ENCODE measurements at places on chromosomes 7 and 10. TPM values are rescaled to one million over a fixed set of nuclear protein-coding genes. Genes with fewer than 3 reads are reported as not detected.

GRCh38 chr7:116797612-116798011 is 64.8 kb upstream of the CAPZA2 start:
- no peak for DNase-seq

- no peak for DNase-seq
These were observed 29.3 kb upstream of the ITGB8 start for GRCh38 chr7:20301311-20301939.

DNA sequence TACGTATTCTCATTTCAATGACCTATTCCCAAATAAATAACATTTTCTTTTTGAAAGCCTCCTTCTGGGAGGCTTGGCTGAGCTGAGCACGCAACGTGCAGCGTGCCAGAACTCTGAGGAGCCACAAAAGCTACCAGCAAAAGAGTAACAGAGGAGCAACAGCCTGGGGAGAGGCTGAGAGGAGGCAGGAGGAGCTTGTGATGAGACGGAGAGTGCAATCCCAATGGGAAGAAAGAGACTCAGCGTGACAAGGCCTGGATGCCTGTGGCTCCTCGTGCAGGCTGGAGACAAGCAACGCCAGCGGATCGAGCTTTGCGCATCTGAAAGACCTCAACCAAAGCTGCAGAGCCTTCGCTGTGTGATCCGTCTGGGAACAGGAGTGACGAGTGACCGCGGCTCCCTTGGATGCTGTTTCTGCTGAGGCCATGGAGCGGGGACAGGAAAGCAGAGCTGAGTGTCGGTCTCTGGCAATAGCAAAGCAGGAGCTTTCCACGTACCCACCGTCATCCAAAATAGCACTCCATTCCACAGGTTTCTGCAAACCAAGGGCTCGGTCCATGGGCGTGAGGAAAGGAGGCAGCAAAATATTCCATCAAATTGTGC is 171.7 kb upstream of the PFKP start:
- no peak for DNase-seq

- DNase-seq, result no peak
These were observed 74.7 kb downstream of the CACNB2 start for GRCh38 chr10:18214691-18215563.

- no peak for DNase-seq
These were observed 148.8 kb downstream of the SNX10 start for GRCh38 chr7:26440233-26441001.

GRCh38 chr7:55641273-55641691 is 69.0 kb upstream of the VOPP1 start:
- peak; percentile 49 for DNase-seq

GRCh38 chr7:15174485-15174884 is 271.9 kb upstream of the DGKB start:
- no peak for DNase-seq

DNA sequence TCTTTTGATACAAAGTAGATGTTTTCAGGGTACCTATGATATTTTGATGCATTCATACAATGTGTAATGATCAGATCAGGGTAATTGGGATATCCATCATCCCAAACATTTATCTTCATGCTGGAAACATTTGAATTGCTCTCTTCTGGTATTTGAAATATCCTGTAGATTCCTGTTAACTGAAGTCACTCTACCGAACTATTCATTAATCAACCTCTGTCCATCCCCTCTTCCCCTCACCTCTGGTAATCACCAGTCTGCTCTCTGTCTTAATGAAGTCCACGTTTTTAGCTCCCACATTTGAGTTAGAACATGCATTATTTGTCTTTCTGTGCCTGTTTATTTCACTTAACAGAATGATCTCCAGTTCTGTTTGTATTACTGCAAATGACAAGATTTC is 11.3 kb downstream of the MTG1 start:
- no peak for DNase-seq

DNA sequence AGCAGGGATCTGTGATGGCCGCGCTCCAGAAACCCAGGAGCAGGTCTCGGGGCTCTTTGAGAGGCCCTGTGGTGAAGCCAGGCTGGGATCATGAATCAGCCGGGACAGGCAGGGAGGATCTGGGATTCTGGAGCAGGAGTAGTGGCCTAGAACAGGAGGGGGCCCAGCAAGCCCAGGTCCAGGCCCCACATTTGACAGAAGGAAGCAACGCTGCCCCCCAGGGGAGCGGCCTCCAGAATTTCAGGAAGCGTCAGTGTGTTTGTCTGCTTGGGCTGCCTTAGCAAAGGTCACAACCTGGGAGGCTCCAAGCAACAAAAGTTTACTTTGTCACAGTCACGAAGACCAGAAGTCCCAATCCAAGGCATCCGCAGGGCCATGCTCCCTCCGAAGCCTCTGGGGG is 36.8 kb downstream of the CLRN3 start:
- no peak for DNase-seq

DNA sequence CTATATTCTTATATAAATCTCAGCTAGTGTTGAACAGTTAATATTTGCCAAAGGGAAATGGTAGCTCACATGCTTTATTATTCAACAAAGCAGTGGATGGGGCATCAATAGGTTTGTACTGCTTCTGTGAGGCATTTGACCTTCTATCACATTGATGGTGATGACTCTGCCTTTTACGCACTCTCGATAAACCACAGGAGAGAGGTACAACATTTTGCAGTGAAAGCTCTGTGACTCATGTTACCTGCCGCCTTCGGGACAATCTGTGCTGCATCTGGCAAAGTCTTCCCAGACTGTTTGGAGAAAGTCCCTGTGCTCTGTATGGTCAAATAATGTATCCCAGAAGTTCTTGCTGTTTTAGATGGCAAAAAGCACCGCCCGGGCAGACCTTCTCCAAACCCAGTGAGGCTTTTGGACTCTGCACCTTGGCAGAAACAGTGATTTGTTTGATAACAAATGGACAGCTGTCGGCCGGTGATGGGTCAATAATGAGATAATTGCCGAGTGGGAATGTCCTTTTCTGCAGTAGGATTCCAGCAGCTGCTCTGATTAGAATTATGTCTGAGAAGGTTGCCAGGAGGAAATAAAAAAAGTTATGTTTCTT is 61.0 kb downstream of the PLPP4 start:
- DNase-seq, result no peak

DNA sequence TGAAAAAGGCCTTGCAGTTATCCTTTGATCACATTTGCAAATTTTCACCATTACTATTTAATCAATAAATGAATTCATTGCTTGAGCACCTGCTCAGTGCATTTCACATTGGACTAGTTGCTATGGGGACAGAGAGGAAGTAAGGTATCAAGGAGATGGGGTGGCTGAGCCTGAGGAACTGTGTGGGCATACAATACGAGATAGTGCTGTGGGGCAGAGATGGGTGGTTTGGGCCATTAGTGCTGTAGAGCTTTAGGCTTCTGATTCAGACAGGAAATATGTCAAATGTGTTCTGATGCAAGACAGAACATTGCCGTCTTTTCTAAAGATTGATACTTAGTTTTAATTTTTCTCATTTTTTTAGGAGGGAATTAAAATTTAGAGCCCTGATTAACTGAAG is 13.2 kb downstream of the ITGB8 start:
- DNase-seq, result no peak

- DNase-seq, result no peak
These were observed 238.0 kb downstream of the TCERG1L start for GRCh38 chr10:131073469-131074035.

DNA sequence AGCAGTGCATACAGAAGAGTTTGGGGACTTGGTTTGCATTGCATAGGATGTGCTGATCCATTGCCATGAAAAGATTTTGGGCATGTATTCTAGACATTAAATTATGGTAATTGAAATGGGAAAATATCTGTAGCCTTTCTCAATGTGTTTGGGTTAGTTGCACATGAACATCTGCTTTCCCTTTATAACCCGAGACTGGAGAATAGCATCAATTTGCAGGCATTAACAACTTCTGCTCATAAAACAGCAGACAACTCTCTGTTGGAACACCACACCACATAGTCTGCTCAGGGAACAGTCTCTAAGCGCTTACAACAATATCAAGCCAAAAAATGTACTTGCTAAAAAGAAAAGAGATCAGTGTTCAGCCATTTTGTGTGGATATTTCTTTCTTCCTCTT is 1391.1 kb upstream of the LRRTM3 start:
- no peak for DNase-seq

DNA sequence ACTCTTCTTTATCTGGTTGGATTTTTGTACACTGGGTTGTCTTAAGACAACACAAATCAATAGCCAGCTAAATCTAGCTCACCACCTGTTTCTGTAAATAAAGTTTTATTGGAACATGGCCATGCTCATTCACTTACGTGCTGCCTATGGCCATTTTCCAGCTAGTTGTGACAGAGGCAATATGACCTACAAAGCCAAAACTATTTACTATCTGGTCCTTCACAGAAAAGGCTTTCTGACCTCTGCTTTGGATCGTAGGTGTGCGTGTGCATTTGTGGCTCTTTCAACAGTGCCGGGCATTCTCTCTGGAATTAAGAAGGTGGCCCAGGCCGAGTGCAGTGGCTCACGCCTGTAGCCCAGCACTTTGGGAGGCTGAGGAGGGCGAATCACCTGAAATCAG is 45.5 kb downstream of the NRAP start:
- no peak for DNase-seq

GFRA1 gene
- not detected for polyA plus RNA-seq

OR2A5 gene
- polyA plus RNA-seq, result not detected

LRIT1 gene
- polyA plus RNA-seq, result not detected

ABLIM1 gene
- 74.1 TPM for polyA plus RNA-seq

CYP2C19 gene
- polyA plus RNA-seq, result not detected

ADARB2 gene
- not detected for polyA plus RNA-seq

UBE2D4 gene
- polyA plus RNA-seq, result 11.5 TPM

SMKR1 gene
- polyA plus RNA-seq, result 25.8 TPM

All from immature natural killer cell (primary cell).